ENCODE measurements at places on chromosomes 2 and 18. TPM values are rescaled to one million over a fixed set of nuclear protein-coding genes. Genes with fewer than 3 reads are reported as not detected.
A peak's percentile ranks its signal among the peaks of the same experiment; 100 is the strongest.

DNA sequence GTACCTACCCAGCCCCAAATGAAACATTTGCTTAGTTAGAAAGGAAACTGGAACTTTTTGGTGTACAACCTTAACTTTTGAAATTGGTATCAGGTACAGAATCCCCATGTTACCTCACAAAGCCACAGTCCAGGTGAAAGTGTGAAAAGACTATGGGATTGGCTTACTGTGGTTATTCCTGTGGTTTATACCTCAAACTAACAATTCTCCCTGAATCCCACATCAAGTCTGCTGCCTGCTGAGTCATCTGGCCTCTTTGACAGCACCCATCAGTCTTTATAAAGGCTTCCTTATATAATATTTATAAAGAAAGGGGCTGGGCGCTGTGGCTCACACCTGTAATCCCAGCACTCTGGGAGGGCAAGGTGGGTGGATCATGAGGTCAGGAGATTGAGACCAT, 164.6 kb downstream of the TMEM247 start:
- no peak for DNase-seq

- DNase-seq = peak; percentile 5
These were observed 58.1 kb downstream of the ASB1 start for GRCh38 chr2:238484522-238485452.

- no peak for DNase-seq
These were observed 716.8 kb downstream of the EPHA4 start for GRCh38 chr2:220855296-220855695.

GRCh38 chr18:23743733-23744333, 54.6 kb downstream of the LAMA3 start:
- DNase-seq = no peak

Gene IL36RN
- total RNA-seq = not detected

Gene MYOM1
- 2.1 TPM for total RNA-seq

Data from activated CD4-positive, alpha-beta T cell treated with anti-CD3 and anti-CD28 coated beads, Interleukin-2, amount 10 ng/mL, durations not matched to agents 7 days and 5 days (primary cell).